ENCODE measurements at places on chromosomes 16 and 17. TPM values are rescaled to one million over a fixed set of nuclear protein-coding genes. Genes with fewer than 3 reads are reported as not detected.

The ABCC3 gene
- 13.7 TPM for total RNA-seq

The TBC1D28 gene
- not detected for total RNA-seq

The G6PC1 gene
- total RNA-seq = not detected

The ADGRG3 gene
- total RNA-seq = not detected

The FAM234A gene
- 53.9 TPM for total RNA-seq

The SLC5A11 gene
- total RNA-seq = not detected

The ZNF785 gene
- 2.3 TPM for total RNA-seq

The TBC1D3K gene
- total RNA-seq = not detected

The HSBP1 gene
- total RNA-seq = 32.2 TPM

The CTRB1 gene
- not detected for total RNA-seq

The HYDIN gene
- 0.19 TPM for total RNA-seq

All from hair follicular keratinocyte (primary cell).